ENCODE measurements at places on chromosomes 4 and X.

GRCh38 chrX:13092455-13092941 lies 48.1 kb upstream of the FAM9C start:
- peak; percentile 9 for DNase-seq

- no peak for DNase-seq
Measured at GRCh38 chr4:176189891-176190795, 5.2 kb downstream of the SPATA4 start.

DNA sequence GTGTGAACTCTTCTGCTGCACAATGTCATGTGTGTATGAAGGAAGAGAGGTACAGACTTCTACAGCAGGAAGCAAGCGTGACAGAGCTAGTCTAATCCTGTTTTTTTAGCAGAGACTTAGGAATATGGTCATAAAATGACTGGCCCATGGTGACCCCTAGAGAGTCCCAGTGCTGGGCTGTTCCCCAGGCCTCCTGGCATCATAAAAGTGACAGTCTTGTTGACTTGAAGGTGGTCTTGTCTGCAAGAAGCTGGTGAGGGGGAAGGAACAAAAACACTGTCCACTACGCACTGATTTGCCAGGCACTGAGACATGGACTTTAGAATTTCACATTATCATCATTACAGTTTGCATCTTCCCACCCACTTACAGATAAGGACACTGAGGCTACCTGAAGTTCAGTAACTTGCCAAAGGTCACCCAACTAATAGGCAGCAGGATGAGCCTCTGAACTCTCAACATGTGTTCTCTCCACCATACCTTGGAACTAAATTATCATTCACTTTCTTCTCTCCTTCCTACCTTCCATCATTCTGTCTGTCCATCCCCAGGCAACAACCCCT lies 63.0 kb downstream of the HADH start:
- DNase-seq = no peak

GRCh38 chr4:24722026-24722568 lies 73.3 kb upstream of the SOD3 start:
- no peak for DNase-seq

- DNase-seq = no peak
Measured at GRCh38 chr4:188220006-188220405, 80.8 kb downstream of the TRIML1 start.
